HFFc6 (cell line): ENCODE measurements at places on chromosomes 5 and 9. TPM values are rescaled to one million over a fixed set of nuclear protein-coding genes. Genes with fewer than 3 reads are reported as not detected.

ZNF483 gene
- total RNA-seq, result 0.57 to 0.92 TPM (median 0.81 TPM) in 3 replicates

GRCh38 chr9:137445930-137446431, 4.8 kb upstream of the ENTPD8 start:
- no peak for DNase-seq

GRCh38 chr9:70411121-70411929, 3.1 kb downstream of the KLF9 start:
- peak; percentile 25 for DNase-seq

ADGRD2 gene
- total RNA-seq, result not detected in 3 replicates

AGTPBP1 gene
- total RNA-seq, result 7.8 to 10.4 TPM (median 10.3 TPM) in 3 replicates

CRAT gene
- total RNA-seq, result 37.2 to 44.4 TPM (median 38.2 TPM) in 3 replicates

GRCh38 chr5:78345485-78345884, 14.9 kb upstream of the SCAMP1 start:
- peak; percentile 18 for DNase-seq

LCN1 gene
- not detected in 3 replicates for total RNA-seq
